ENCODE measurements at places on chromosomes 1 and 21. TPM values are rescaled to one million over a fixed set of nuclear protein-coding genes. Genes with fewer than 3 reads are reported as not detected.

S100A2 gene
- 0.77 TPM for total RNA-seq

DNA sequence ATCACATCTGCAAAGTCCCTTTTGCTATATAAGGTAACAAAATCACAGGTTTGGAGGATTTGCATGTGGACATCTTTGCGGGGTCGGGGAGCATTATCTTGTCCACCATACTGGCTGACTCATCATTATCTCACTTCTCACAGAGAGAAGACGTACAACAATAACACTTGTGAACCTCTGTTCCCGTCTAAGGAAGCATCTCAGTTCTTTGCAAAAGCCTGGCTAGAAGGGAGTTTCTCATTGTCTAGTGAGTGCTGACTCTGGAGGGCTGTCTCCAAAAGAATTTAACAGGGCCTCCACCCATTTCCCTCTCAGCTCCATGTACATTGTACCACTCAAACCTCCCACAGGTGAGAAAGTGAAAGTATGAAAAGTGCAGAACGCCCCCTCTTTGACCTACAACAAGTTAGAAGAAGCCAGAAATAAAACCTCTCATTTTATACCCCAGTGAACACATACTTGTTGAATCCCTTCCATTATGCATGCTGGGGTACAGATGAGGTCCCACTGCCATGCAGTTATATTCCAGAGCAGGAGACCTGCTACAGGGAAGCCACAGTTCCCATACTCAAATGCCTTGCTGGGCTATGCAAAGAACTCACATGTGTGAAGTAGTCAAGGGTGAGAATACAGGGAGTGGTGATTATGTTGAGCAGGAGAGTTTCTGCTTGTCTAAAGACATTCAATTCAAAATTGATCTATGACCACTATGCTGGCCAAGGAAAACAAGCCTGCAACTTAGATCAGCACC lies 121.7 kb upstream of the PRDX6 start:
- no peak for DNase-seq
- H3K4me1 ChIP-seq: peaks cover 27% of the 10 kb centered on the region
- H3K4me3 ChIP-seq: no peak overlapping the region
- no peaks in the 10 kb centered on the region for H3K27me3 ChIP-seq

OR2L13 gene
- not detected for total RNA-seq

DNA sequence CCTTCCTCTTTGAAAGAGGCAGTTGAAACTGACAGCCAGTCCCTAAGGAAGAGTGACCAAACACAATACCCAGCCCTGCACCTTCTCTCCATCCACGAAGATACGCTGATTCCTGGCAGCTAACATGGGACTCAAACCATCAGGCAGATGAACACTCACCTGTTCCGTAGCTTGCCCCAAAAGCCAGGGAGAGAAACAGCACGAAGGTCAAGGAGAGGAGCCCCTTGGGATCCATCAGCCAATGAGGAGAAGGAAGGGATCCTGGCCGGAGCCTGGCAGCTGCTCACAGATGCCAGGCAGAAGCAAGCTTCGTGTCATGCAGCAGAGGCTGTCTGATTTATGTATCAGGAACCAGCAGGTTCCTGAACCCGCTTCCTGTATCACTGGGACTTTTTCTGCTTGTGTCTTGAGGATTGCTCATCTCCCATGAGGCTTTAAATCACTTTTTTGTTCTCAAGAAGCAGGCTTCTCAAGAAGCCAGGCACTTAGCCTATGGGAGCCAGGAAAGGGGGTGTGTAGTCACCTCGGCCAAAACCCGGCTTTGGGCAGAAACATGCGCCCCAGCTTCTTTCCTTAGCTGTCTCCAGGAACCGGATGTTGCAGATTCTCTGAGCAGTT lies at the start of gene SLAMF1:
Gene SLAMF1, minus strand, starts transcription at position 334 of the 618 bp plus-strand sequence. Its CDS starts 99 bp downstream, at position 235.
- no peaks in the 10 kb centered on the region for H3K27me3 ChIP-seq
- peaks cover 51% of the 10 kb centered on the region for H3K36me3 ChIP-seq
- H3K4me1 ChIP-seq: peaks cover 49% of the 10 kb centered on the region
- H3K27ac ChIP-seq: peak within 1 kb of the TSS; percentile 99
- peak; percentile 84 for DNase-seq

DNA sequence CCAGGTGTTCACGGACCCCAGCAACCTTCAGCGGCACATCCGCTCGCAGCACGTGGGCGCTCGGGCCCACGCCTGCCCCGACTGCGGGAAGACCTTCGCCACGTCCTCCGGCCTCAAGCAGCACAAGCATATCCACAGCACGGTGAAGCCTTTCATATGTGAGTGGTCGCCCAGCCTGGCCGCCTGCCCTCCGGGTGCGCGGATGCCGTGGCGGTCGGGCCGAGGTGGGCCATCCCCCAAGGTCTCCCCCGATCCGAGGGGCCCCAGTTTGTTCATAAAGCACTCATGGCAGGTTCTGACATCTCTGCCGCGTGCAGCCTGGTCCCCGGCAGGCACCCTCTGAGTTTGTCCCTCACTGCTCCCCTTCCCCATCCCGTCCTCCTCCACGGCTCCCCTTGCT lies 49.0 kb upstream of the ARHGEF16 start:
- H3K36me3 ChIP-seq: no peaks in the 10 kb centered on the region
- H3K27me3 ChIP-seq: no peaks in the 10 kb centered on the region
- no peaks in the 10 kb centered on the region for H3K4me1 ChIP-seq
- no peak for DNase-seq
- no peak overlapping the region for H3K4me3 ChIP-seq

DNA sequence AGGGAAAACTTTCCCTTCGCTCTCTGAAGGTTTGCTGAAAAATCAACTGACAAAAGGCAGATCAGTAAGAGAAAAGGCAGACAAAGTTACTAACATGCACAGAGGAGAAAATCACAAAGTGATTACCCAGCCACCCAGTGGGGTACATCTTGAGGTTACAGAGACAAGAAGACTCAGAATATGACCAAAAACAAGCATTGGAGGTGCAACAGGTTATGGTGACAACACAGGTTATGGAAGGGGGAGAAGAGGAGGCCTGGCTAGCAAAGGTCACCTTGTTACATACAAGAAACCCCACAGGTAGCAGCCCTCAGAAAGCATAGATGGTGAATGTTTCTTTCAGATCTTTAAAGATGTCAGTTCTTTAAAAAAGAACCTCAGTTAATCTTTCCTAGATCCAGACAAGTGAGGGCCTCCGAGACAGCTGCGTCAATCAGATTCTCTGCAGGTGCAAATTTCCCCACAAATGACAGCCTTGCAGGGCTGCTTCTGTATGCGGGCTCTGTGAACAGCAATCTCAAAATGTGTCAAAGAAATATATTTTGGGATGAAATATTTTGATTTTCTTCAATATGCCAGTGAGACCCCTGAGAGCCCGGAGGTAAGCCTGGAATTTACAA lies 207.6 kb upstream of the RAB4A start:
- no peak for DNase-seq
- no peaks in the 10 kb centered on the region for H3K36me3 ChIP-seq
- no peak overlapping the region for H3K4me3 ChIP-seq

DNA sequence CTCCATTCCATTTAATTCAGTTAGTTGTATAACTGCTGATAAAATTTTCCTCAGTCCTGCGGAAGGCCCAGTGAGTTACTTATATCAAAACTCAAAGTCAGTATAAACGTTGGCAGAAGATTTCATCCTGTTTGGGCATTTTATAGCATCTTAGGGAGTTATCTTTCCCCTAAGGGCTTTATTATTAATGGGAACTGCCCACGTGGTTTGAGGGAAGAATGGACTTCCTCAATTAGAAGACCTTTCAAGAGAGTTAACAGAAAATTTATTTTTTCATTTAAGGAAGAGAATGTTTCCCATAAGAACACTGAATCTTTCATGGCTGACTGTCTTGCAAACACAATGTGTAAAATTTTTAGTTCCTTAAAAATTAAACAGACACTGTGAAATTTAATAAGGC lies 400.1 kb downstream of the NEGR1 start:
- no peak overlapping the region for H3K4me3 ChIP-seq
- no peak for DNase-seq
- H3K36me3 ChIP-seq: no peaks in the 10 kb centered on the region
- H3K27me3 ChIP-seq: no peaks in the 10 kb centered on the region

All from activated naive CD4-positive, alpha-beta T cell treated with anti-CD3 and anti-CD28 coated beads for 36 hours (primary cell).